ENCODE measurements at places on chromosomes 1 and 21.
A peak's percentile ranks its signal among the peaks of the same experiment; 100 is the strongest.

- DNase-seq: peak; percentile 88
Observed at GRCh38 chr1:109910123-109910962, at the start of gene CSF1. Gene CSF1, plus strand, starts transcription at chr1:109910849. Its CDS starts 175 bp downstream, at chr1:109911024.

- DNase-seq: no peak
Observed at GRCh38 chr1:42128499-42128898, 24.7 kb upstream of the GUCA2B start.

- DNase-seq: no peak
Observed at GRCh38 chr1:187734427-187734826, 905.7 kb downstream of the PLA2G4A start.

DNA sequence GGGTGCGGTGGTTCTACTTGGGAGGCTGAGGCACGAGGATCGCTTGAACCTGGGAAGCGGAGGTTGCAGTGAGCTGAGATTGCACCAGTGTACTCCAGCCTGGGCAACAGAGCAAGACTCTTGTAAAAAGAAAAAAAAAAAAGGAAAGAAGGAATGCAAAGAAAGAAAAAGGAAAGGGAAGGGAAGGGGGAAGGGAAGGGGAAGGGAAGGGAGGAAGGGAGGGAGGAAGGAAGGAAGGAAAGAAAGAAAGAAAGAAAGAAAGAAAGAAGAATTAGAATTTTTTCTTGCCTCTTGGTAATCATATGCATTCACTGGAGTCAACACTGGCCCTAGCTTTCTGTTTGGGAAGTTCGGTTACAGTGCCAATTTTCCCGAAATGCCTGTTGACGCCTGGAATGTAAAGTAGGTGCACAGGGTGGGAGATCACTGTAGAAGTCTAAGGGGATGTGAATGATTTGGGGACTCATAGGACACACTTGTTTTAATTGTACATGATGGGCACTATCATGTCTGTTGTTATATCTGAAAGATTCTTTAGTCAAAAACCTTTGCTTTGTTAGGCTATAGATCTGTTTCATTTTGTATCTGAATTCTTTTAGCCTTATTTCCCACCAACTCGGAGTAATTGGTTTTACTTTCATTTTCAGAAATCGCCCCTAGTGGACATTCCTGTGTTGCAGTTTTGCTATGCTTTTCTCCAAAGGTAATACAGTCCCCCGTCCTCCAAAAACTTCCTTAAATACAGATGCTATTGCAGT lies 59.8 kb upstream of the MORC3 start:
- DNase-seq: peak; percentile 84

DNA sequence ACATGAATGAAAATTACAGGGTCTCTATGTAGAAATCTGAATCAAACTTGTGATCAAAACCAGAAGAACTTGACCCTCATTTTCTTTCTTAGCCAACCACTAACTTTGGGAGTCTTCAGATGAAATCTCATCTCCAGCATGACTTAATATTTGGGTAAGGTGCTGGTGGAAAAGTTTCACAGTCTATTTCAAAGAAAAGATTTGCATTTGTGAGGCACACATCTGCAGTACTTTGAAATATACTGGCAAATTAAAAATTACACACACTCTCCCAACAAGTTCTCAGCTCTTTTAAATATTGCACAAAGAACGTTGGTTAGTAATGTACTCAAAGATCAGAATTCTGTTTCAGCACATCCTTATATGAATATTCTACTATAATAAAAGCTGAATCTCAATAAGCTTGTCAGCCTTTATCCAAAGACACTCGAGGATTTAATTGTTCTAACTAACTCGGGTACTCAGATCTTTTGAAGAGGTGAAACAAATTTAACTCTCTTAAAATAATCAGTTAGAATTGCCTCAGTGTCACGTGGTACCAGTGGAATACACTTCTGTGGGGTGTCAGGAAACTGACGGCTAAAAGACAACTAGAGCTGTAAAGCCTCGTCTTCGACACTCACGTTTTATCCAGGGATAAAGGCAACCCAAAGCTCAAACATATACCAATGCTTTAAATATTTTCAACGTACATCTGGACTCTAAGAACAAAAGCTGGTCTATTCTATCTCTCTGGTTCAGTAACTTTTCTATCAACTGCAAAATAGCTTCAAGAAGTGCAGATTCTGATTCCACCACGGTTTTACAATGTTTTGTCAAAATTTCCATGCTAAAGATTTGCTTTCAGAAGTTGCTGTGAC lies 19.0 kb downstream of the SAMSN1 start:
- DNase-seq: no peak

GRCh38 chr1:169142129-169142528 lies 35.6 kb downstream of the ATP1B1 start:
- no peak for DNase-seq

DNA sequence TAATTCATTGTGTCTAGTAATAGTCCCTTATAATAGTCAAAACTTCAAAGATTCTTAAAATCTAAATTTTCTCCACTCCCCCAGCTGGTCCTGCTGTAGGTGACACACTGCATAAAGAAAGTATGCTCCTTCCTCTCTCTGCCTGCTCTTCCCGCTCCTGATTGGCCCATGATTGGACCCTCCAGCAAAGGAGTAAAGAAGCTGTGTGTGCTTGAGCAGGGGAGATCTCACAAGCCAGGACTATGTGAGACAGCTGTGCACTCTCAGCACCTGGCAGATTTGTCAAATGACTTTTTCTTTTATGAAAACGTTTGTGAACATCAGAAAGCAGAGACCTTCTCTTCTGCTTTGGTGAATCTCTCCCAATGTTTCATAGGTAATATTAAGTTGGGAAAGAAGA lies 274.8 kb upstream of the LYPLAL1 start:
- no peak for DNase-seq

DNA sequence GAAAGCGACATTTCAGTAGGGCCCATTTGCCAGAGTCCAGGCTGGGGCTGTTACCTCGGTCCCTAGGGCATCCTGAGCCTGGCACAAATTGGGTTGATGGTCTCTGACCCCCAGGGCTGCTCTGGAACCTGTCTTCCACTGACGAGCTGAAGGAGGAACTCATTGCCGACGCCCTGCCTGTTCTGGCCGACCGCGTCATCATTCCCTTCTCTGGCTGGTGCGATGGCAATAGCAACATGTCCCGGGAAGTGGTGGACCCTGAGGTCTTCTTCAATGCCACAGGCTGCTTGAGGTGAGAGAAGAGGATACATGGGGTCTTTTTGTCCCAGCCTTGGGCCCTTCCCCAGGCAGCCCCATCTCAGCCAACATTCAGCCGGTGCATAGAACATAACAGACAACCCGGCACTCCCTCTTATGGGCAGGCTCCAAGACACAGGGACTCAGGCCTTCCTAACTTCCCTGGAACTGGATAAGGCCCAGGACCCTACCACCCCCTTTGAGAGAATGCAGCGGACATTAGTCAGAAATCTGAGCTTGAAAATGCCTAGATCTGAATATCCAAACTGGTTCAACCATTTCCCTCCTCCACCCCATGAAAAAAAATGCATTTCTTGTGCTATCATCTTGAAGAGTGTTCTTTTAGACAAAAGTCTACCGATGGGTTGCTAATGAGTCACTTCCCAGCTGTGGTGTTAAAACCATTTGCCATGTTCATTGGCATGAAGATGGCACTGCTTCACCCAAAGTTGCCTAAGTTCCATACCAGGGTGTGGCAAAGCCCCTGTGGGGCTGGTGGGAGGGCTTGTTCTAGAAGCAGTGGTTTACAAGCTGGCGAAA lies 35.4 kb downstream of the PKP1 start:
- DNase-seq: no peak

DNA sequence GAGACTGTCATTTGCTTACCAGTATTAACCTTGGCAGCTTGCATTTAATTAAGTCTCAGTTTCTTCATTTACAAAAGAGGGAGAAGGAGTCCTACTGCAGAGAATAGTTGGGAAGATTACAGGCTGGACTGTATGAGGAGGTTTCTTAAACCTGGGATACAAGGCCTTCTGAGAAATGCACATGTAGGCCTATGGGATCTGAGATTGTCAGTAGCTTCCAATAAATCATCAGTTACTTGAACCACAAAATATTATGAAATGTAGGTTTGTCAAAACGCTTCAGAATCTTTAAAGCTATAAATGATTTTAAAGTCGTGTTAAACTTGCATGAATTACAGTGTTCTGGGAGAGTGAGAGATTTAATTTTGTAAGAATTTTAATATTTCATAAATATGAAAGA lies 69.6 kb downstream of the NRIP1 start:
- no peak for DNase-seq

DNA sequence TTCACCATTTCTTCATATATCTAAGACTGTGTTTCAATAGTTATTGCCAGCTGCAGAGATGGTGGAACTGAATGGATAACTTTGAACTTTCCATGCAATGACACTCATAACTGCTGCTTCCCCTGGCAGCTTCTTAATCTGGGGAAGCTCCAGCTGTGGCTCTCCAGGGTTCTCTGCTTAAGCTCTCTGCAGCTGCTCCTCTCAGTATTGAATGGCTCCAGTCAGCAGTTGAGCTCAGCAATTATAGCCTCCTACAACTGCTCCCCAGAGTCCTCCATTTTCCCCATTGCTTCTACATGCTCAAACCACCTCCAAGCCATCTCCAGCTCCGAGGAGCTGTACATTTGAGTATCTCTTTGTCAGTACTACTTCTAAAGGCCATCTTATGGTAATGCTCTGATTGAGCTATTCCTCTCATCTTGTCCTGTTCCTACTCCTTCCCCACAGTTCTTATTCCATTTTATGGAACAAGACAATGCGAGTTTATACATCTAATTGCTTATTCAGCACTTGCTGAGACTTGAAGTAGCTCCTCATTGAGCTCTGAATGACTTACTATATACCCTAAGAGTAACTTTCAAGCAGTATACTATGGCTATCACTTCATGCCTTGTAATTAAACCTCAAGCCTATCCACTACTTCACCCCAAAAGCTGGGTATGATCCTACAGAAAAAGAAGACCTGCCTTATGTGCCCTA lies 362.4 kb downstream of the NEGR1 start:
- no peak for DNase-seq

GRCh38 chr1:169511316-169512005 lies 25.7 kb upstream of the SLC19A2 start:
- DNase-seq: peak; percentile 84

- DNase-seq: no peak
Observed at GRCh38 chr21:36511484-36512220, 31.7 kb upstream of the CLDN14 start.

- no peak for DNase-seq
Observed at GRCh38 chr1:116246174-116246573, 126.9 kb upstream of the ATP1A1 start.

- no peak for DNase-seq
Observed at GRCh38 chr21:10272216-10272615, 249.2 kb upstream of the TPTE start.

Data from astrocyte of the spinal cord (primary cell).